ENCODE measurements at places on chromosomes 2 and 18.

DNA sequence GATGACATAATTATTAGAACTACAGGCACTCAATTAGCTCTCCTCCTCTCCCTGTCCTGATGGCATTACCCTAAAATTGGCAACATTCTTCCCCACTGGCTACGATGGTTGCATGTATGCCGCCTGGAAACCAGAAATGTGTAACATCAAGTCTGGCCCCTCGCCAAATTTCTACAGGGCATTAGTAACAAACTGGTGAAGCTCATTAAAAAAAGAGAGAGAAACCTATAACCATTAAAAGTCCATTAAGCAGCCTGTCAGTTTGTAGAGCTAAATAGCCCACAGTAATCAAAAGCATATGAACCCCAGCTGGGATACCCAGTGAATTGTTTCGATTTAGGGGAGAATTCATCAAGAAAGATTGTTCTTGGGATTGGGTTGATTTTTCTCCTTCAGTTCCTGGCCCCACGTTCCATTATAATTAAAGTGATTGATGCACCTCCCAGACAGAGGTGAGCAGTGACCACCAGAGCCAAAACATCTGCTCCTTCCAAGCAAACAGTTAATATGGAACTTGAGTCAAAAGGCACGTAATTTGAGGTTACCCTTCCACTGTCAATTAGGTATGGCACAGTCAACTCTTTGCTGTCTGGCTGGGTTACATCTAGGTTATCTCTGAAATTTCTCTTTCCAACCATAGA, 208.6 kb downstream of the C1D start:
- DNase-seq: no peak

DNA sequence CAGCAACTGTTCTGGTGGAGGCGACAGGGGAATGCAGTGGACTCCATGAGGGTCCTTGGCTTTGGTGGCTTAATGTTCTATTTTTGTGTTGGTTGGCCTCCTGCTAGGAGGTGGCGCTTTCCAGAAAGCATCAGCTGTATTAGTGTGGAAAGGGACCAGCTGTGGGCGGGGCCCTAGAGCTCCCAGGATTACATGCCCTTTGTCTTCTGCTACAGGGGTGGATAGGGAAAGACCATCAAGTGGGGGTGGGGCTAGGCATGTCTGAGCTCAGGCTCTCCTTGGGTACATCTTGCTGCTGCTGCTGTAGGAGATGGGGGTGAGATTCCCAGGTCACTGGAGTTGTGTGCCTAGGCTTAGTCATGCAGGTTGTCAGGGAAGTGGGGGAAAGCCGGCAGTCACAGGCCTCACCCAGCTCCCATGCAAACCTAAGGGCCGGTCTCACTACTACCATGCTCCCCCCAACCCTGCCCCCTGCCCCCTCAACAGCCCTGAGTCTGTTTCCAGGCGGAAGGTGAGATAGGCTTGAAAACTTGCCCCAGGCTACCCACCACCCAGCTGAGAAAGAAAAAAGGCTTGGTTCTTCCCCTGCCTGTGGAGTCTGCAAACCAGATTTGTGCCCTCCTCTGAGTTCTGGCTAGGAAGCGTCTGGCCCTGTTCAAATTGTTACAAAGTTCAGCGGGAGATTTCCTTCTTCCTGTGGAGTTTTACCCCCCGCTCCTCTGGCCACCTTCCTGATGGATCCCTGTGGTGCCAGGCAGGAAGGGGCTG, 141.3 kb upstream of the LYPD1 start:
- DNase-seq: no peak

GRCh38 chr2:23546913-23547312, 161.9 kb downstream of the KLHL29 start:
- DNase-seq: no peak

- no peak for DNase-seq
Observed at GRCh38 chr2:238571661-238572372, 145.1 kb downstream of the ASB1 start.

GRCh38 chr2:69001879-69002278, 11.1 kb upstream of the ANTXR1 start:
- no peak for DNase-seq

GRCh38 chr2:16408331-16409005, 257.2 kb downstream of the CYRIA start:
- DNase-seq: no peak

- no peak for DNase-seq
Observed at GRCh38 chr2:58800881-58801280, 559.8 kb upstream of the FANCL start.

DNA sequence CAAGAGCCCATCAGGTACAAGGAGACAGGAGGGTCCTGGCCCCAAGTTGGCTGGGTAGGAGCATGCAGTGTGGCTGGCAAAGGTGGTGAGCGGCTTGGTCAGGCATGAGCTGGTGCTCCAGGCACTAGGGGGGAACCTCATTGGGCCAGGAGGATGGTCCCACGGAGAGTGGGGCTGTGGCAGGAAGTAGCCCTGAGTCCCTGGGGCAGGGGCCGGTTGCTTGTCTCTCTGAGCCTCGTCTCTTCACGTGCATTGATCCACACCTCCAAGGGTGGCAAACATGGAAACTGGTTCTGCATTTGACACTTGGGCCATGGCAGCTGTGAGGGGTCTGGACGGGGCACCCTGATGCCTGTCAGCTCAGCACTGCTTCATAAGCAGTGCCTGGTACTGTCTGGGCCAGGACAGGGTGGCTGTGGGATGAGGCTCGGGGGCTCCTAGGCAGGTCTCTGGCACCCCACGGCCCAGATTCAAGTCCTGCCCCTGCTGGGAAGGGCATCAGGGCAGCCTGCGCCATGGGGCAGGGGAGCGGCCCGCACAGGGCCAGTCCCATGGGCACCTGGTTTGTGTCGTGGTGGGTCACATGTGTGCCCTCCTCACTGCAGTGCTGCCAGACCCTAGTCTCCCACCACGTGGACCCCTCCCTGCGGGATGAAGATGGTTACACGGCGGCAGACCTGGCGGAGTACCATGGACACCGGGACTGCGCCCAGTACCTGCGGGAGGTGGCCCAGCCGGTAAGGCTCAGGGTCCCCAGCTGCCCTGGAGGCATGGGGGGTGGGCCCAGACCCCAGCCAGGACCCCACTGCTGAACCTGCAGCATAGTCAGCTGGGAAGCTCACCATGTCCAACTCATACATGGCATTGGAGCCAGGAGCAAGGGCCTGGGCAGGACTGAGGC, 16.4 kb downstream of the ESPNL start:
- no peak for DNase-seq

DNA sequence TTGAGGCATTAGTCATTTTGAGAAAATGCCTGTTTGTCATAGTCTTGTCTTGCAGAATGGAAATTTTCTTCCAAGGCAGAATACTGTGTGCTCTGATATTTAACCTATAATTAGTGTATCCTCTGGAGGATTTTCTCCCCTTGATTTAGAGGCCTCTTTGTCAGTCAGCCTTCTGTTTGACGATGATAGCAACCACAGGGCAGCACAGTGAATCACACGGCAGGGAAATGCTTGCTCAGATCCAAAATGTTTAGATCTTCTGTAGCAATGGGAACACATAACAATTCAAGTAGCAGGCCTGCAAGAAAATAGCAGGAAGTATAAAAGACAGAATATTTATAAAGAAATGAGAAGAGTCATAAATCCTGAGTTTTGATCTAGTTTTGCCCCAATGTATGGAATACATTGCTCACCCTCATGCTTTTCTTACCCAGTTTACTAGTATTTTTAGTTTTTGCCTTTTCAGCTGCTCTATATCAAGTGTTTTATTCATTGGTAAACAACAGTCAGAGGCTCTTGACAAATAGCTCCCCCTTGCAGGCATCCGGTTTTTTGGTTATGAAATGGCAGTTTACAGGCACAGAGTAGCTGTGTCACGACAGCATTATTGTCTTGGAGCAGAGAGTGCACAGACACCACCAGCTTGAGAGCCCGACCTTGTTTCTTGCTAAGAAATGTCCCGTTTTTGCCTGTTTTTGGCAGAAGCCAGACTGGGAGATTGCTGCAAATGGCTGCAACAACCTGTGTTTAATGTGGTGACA, 185.1 kb downstream of the MYO3B start:
- DNase-seq: no peak

DNA sequence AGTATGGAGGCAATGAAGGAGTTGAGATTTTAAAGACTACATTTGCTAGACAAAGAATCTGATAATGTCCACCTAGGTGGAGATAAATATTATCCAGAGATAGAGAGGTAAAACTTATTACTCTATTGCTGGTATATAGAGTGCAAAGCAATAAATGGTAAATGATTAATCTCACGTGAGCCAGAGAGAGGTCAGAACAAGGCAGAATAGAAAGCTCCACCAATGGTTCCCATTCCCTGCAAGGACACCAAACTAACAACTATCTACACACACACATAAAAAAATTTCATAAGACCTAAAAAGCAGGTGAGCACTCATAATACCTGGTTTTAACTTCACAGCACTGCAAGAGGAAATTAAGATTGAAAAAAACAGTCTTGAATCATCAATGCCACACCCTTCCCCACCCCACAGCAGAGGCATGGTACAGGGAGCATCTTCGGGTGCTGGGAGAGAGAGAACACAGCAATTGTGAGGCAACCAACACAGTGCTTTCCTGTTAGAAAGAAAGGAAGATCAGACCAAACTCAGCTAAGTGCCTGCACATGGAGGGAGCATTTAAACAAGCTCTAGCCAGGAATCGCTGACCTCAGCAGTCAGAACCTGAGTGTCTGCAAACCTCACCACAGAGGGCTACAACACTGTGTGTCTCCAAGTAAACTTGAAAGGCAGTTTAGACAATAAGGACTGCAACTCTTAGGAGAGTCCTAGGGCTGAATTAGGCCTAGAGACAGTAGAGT, 1432.6 kb upstream of the TMEFF2 start:
- DNase-seq: no peak

- DNase-seq: no peak
Observed at GRCh38 chr2:60094450-60094929, 459.0 kb downstream of the BCL11A start.

DNA sequence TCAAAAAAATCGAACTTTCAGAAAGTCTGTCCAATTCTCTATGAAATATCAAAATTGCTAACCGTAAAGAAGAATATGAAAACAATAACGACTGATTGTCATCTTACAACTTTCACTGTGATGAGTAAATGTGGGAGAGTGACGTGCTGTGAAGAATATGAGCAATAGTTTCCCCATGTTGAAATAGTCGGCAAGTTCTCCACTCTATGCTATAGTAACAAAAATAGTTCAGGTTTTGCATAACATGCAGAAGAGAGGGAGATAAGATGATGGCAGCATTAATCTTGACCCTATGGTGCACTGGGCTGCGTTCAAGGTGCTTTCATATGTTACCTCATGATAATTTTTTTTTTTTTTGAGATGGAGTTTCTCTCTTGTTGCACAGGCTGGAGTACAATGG, 196.8 kb upstream of the CYRIA start:
- DNase-seq: no peak

- DNase-seq: no peak
Observed at GRCh38 chr18:34458410-34458977, 233.8 kb upstream of the NOL4 start.

DNA sequence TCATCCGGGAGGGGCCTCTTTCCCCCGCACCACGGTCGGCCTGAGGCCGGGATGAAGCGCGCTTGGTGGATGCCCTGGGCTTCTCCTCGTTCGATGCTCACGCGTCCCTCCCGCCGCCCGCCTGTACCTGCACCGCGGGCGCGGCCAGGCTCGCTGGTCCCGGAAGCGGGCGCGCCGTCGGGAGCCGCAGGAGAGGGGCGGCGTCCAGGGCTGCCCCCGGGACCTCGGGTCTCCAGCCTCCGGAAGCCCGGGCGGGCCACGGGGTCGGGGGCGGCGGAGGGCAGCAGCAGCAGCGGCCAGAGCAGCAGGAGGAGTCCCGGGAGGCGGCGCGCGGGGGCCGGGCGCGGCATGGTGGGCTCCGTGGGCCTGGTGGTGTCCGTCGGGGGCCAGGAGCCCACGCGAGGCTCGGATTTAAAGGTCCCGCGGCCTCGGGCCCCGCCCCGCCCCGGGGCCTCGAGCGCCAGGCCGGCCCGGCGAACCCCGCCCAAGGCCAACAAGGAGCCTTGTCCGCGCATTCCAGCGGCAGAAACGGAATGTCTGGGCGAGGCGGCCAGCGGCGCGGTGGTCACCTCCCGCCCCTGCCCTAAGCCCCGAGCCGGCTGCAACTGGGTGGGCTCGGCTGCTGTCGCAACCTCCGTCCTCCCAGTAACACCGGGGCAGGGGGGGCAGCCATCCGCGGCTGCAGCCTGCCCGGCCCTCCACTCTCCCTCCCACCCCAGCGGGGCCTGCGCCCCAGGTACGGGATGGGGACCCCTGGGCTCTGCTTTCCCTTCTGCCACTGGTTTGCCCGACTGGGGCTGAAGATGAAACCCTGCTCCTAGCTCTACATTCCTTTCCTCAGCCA, at the start of gene MATN3:
MATN3 (minus strand) TSS at position 387 of the 844 bp plus-strand sequence; CDS start at position 350, 37 bp downstream.
- DNase-seq: no peak

DNA sequence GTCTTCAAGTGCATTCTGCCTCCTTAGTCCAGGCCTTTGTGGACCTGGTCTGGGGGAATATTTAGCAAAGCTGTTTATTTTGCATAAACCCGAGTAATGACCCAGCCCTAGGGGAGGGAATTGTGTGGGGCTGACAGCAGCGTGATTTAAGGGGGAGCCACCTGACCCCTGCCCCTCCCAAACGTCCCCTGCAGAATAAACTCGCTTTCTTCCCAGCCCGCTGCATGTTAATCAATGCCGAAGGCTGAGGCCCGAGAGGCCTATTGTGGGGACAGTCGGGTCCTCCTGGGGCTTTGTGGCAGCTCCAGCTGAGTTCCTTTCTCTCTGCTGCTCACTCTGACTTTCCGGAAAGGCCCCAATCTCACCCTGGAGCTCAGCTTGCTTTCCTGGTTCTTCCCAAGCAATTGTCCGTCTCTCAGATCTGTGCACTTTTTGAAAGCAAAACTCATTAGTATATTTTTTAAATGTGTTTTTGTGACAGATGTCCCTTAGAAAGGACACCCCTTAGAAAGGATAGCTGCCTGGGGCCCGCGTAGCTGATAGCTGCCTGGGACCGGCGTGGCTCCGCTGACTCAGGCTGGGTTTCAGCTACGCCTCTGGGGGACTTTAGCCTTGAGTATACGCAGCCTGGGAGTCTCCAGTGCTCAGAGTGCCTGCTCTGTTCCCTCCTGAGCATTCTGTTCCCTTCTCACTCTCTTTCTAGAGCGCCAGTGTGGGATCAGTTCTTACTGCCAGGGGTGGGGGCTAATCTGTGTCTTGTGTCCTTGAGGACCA, 158.3 kb downstream of the GLI2 start:
- no peak for DNase-seq

Data from AG09319 (cell line).